Sigmoid colon (tissue), 7 donors: ENCODE measurements at places on chromosomes 7 and 10.

- peaks cover 9% of the 10 kb centered on the region for H3K4me1 ChIP-seq
- no peaks in the 10 kb centered on the region for H3K36me3 ChIP-seq
- no peak overlapping the region for H3K4me3 ChIP-seq
- no peak for DNase-seq
- H3K27me3 ChIP-seq = no peaks in the 10 kb centered on the region
These were observed 148.7 kb upstream of the KLF6 start for GRCh38 chr10:3933733-3934132.

DNA sequence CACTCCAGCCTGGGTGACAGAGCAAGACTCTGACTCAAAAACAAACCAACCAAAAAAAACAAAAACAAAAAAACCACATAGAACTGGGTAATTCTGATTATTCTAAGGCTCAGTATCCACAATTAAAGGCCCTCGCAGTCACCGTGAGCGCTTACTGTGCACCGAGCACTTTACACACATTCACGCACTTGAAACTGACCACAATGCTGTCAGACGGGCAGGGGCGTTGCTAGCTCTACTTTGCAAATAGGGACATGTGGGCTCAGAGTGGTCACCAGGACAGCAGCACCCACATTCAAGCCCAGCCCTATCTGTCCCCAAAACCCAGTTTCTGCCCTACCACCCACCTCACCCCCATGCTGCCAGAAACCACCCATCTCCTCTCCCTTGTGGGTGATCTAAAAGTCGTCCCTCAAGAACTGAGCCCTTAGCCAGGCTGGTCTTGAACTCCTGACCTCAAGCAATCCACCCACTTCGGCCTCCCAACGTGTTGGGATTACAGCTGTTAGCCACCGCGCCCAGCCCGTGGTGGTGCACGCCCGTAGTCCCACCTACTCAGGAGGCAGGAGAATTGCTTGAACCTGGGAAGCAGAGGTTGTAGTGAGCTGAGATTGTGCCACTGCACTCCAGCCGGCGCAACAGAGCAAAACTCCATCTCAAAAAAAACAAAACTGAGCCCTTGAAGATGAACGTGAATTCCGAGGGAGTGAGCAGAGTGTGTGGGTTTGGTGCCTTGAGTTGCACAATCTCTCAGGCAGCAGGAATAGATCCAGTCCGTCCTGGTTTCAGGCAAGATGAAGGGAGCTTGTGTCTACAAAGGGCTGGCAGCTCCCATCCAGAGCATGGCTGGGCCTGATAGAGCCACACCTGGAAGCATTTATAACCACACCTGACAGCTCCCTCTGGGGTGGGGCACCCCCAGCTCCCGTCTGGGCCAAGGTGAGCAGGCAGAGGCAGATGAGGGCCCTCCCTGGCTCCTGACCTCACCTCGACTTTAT lies 5.4 kb upstream of the HSPB1 start:
- peak overlapping the region; percentile 100 for H3K27ac ChIP-seq
- DNase-seq = peak; percentile 89
- no peaks in the 10 kb centered on the region for H3K36me3 ChIP-seq
- H3K4me1 ChIP-seq = peaks cover 62% of the 10 kb centered on the region
- H3K4me3 ChIP-seq = no peak overlapping the region
- H3K27me3 ChIP-seq = no peaks in the 10 kb centered on the region

DNA sequence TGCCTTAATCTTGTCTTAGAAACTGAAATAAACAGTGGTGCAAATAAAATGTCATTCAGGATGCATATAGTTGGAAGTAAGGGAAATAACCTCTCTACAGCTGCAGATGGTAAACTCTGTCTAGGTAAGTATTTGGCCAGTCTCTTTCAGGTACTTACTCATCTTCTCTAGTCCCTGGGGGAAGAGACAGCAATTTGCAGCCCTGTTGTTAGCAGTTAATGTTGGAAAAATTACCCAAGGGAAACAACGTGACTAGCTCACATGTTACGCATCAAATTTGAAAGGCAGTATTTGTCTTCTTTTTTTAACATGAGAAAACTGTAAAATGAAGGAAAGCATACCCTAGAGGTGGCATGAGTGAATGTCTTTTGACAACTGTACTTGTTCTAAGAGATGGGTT lies 3.2 kb upstream of the HUS1 start:
- H3K36me3 ChIP-seq = peaks cover 7% of the 10 kb centered on the region
- H3K4me3 ChIP-seq = no peak overlapping the region
- H3K4me1 ChIP-seq = peaks cover 7% of the 10 kb centered on the region
- no peaks in the 10 kb centered on the region for H3K27me3 ChIP-seq
- no peak overlapping the region for H3K27ac ChIP-seq
- DNase-seq = no peak

DNA sequence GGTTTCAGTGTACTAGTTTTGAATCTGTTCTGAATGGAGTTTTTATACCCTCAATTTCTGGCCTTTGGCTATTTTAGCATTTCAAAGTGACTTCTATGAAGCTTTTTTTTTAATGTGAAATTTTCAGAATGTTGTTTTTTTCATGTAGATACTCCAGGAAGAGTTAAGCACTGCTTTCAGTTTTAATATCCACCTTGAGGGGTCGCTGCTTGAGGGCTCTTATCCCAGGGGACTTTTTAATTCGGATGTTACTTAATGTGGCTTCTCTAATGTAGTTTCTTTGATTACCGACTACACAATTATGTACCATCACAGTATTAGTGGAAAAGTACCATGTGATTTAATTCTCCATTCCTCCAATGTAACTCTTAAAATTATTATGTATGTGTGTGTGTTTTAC lies 5.2 kb downstream of the IFIT5 start:
- H3K36me3 ChIP-seq = no peaks in the 10 kb centered on the region
- H3K4me3 ChIP-seq = no peak overlapping the region
- H3K4me1 ChIP-seq = no peaks in the 10 kb centered on the region
- DNase-seq = no peak
- H3K27me3 ChIP-seq = no peaks in the 10 kb centered on the region
- no peak overlapping the region for H3K27ac ChIP-seq

GRCh38 chr7:78326876-78327275 lies 528.3 kb downstream of the PHTF2 start:
- H3K4me1 ChIP-seq = no peaks in the 10 kb centered on the region
- no peak overlapping the region for H3K27ac ChIP-seq
- H3K4me3 ChIP-seq = no peak overlapping the region

DNA sequence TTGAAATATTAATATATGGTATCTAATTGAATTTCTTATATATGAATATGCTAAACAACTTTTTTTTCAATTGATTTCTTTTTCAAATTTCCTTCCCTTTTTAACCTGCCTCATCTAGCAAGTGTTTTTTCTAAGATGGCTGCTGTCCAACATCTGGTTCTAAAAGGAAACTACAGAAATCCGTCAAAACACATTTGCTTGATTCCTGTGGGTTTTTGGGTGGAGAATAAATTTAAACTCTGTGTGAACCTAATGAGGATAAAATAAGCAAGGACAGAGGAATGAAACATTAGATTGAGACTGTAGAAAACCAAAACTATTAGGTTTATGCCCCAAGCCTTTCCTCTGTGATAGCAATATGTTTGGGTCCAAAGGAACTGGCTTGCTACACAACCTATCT lies 75.5 kb upstream of the STARD3NL start:
- DNase-seq = no peak
- no peak overlapping the region for H3K27ac ChIP-seq
- no peaks in the 10 kb centered on the region for H3K27me3 ChIP-seq
- no peaks in the 10 kb centered on the region for H3K4me1 ChIP-seq
- no peaks in the 10 kb centered on the region for H3K36me3 ChIP-seq
- no peak overlapping the region for H3K4me3 ChIP-seq

GRCh38 chr10:29805134-29805723 lies 170.5 kb upstream of the SVIL start:
- no peak for DNase-seq
- H3K27me3 ChIP-seq = no peaks in the 10 kb centered on the region
- H3K4me1 ChIP-seq = no peaks in the 10 kb centered on the region
- H3K36me3 ChIP-seq = no peaks in the 10 kb centered on the region
- H3K4me3 ChIP-seq = no peak overlapping the region

DNA sequence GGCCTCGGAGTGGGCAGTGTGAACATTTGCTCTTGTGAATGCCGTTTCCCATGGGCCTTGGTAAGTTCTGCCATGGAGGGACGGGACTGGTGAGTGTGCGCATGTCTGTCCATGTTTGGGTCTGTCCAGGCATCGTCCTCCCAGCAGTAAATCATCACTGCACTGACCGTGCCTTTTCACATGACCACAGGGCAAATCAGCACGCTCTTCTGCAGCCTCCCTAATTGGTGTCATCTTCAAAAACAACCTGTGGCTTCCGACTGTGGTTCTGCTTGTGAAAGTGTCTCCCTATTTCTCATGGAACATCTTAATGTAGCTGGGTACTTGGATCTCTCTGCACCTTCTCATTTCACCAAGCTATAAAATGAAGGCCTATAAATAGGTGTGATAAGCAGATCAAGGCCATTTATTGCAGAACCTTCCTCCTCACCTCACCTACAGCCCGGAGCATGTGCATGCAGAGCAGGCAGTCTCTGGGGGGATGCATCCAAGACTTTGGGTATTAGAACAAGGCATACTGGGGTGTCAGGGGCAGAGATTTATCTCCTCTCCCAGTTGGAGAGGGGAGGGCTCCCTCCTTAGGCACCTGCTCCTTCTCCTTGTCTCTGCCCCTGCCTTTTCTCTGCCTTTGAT lies 77.4 kb downstream of the RBM20 start:
- H3K36me3 ChIP-seq = no peaks in the 10 kb centered on the region
- H3K4me3 ChIP-seq = no peak overlapping the region
- no peaks in the 10 kb centered on the region for H3K27me3 ChIP-seq
- DNase-seq = no peak
- peaks cover 10% of the 10 kb centered on the region for H3K4me1 ChIP-seq
- H3K27ac ChIP-seq = no peak overlapping the region

GRCh38 chr7:140544388-140544826 lies 65.1 kb upstream of the MKRN1 start:
- no peak overlapping the region for H3K4me3 ChIP-seq
- H3K36me3 ChIP-seq = no peaks in the 10 kb centered on the region
- no peak overlapping the region for H3K27ac ChIP-seq
- H3K27me3 ChIP-seq = no peaks in the 10 kb centered on the region

DNA sequence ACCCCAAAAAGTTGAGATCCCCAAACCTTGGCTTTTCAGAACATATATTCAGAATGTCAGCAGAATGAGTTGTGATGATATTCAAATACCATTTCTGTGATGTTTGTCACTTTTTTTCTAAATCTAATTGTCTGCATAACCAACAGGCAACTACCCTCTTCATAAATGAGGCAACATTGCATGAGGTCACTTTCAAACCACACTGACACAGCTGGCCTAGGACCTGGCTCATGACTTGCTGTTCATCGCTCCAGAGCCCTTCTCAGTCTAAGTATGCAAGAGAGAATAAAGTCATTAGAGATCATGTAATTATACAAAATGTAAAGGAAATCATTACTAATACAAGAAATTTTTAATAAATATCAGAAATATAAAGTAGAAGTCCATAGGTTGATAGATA lies 681.9 kb downstream of the GRM8 start:
- H3K4me1 ChIP-seq = peaks cover 12% of the 10 kb centered on the region
- H3K27me3 ChIP-seq = no peaks in the 10 kb centered on the region
- no peak overlapping the region for H3K27ac ChIP-seq
- no peaks in the 10 kb centered on the region for H3K36me3 ChIP-seq
- DNase-seq = no peak

DNA sequence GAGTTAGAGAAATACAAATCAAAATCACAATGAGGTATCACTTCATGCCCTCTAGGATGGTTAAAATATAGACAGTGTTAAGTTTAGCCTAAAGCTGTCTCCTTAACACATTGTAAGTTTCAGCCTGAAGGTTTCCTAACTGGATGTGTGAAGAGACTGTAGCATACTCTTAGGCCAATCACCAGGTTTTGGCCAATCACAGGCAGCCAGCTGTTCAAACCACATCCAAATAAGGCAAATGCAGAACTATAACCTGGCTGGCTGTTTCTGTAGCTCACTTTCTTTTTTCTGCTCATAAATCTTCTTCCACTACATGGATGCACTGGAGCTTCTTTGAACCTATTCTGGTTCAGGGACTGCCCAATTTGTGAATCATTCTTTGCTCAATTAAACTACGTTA lies 19.7 kb downstream of the ESYT2 start:
- H3K27ac ChIP-seq = peak overlapping the region; percentile 84
- no peak for DNase-seq
- H3K4me1 ChIP-seq = peaks cover 26% of the 10 kb centered on the region
- no peaks in the 10 kb centered on the region for H3K27me3 ChIP-seq
- H3K36me3 ChIP-seq = no peaks in the 10 kb centered on the region
- H3K4me3 ChIP-seq = no peak overlapping the region

- DNase-seq = peak; percentile 65
- H3K4me1 ChIP-seq = peaks cover 5% of the 10 kb centered on the region
- H3K27me3 ChIP-seq = no peaks in the 10 kb centered on the region
These were observed 11.3 kb downstream of the SAP25 start for GRCh38 chr7:100562195-100563099.

DNA sequence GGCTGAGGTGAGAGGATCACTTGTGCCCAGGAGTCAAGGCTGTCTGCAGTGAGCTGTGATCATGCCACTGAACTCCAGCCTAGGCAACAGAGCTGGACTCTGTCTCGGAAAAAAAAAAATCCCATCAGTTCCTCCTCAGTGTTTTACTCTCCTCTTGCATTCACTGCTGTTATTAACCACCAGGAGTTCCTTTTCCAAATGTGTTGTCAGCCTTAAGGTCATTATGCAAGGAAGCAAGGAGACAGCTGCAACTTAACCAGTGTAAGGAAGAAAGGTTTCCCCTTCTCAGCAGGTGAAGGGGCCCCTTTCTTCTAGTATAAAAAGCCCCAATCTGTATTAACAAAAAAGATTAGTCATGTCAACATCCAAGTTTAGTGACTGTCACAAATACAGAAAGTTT lies 86.6 kb upstream of the LEP start:
- H3K27me3 ChIP-seq = peaks cover 4% of the 10 kb centered on the region
- no peak overlapping the region for H3K27ac ChIP-seq
- H3K4me3 ChIP-seq = no peak overlapping the region
- DNase-seq = no peak
- H3K4me1 ChIP-seq = no peaks in the 10 kb centered on the region
- H3K36me3 ChIP-seq = no peaks in the 10 kb centered on the region

DNA sequence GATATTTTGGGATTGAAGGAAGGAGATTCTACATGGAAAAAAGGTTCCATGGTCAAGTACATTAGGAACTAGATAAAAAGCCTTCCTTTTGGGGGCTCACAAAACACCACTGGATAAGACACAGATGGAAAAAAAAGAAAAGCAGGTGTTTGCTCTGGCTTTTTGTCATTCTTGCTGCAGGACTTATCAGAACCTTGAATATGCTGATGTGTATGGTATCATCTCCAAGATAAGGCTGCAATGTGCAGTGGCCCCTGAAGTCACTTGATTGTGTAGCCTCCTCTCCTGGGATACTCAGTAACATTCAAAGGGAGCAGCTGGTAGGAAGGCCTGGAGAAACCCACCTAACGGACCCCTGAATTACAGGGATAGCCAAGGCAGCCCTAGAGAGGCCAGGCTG lies 54.1 kb upstream of the CARD11 start:
- no peaks in the 10 kb centered on the region for H3K36me3 ChIP-seq
- no peak overlapping the region for H3K4me3 ChIP-seq
- DNase-seq = no peak
- no peaks in the 10 kb centered on the region for H3K4me1 ChIP-seq

GRCh38 chr10:89042562-89042961 lies 52.0 kb downstream of the FAS start:
- H3K27ac ChIP-seq = no peak overlapping the region
- no peaks in the 10 kb centered on the region for H3K4me1 ChIP-seq
- H3K4me3 ChIP-seq = no peak overlapping the region
